ENCODE measurements at places on chromosomes 6 and 20.

- DNase-seq: no peak
These were observed 95.4 kb downstream of the WASF1 start for GRCh38 chr6:110083875-110084585.

DNA sequence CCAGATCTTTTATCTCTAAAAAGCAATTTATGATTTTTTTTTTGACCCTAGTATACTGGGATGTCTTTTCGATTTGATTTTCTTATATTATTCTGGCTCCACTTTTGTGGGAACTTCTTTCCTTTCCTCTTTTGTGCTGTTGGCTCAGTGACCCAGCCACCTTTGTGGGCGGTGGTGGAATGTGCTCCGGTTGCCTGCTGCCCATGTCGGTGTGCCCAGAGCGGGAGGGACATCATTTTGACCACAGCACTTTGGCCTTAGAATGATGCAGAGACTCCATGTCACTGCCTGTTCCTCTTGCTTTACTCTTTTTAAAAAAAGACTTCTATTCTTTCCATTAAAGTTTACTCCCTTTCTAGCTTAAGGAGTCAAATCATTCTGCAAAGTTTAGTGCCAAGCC, 198.0 kb downstream of the FARS2 start:
- no peak for DNase-seq

DNA sequence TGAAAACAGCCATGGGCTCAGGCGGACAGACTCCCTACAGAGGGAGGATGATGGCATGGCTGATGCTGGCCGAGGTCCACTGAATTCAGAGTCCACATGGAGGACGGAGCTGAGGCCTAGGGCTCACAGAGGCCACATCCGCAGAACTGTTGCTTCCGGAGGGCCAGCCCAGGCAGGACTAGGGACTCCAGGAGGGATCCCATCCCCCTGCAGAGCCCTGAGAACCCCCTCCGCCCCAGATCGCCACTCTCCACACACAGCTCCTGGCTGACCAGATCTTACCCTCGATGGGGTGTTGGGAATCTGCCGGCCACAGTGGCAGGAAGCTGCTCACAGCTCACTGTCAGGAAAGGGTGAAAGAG, 399.2 kb downstream of the TAF4 start:
- no peak for DNase-seq

GRCh38 chr6:114249522-114249921, 93.3 kb downstream of the HS3ST5 start:
- DNase-seq: no peak

DNA sequence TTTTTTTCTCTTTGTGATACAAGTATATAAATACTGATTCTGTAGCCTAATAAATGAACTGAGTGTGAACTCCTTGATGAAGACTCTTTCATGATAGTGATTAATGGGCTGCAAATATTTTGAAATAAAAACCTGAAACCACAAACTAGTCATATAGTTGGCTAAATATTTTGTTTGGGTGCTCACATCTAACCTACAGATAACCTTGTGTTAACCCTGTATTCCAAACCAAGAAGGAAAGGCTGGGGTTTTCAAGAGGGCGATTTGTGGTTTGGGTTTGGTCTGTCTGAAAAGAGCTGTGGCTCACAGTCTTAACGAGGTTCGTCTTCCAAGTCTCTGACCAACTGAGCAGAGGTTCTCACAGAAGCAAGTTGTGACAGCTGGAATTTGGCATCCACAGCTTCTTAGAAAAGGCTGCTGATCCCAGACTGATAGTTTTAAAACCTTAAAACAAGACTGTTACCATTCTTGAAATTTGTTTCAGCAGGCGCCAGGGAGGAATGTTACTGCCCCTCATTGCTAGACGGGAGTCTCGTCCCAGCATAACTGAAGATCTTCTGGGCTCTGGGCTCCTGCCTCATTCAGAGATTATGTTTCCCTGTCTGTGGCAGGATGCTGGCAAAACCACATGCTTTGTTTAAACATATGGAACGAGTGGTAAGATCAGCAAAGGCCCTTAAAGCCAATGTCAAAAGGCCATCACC, 736.4 kb upstream of the MARCKS start:
- DNase-seq: peak; percentile 100

- peak; percentile 70 for DNase-seq
These were observed 117.5 kb downstream of the GPX5 start for GRCh38 chr6:28643017-28643740.
